T-helper 2 cell (primary cell): ENCODE measurements at places on chromosomes 1 and 21.

- DNase-seq: no peak
Observed at GRCh38 chr21:42226626-42227025, 7.7 kb downstream of the ABCG1 start.

DNA sequence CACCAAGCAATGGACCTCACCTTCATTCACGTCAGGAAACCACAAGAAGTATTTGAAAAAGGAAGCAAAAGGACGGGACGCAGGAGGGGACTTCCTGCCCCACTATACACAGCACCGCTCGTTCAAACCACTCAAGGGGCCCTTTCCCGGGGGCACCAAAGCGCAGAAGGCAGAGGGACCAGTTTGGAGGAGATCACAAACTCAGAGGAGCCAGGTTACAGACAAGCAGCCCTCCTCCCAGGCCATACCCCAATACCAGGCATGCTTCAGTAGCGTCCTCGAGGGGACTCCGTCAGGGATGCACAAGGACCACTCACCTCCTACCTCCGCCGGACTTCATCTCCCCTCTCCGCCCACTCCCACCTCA is 685 bp downstream of the CRTC2 start:
- peak; percentile 65 for DNase-seq

GRCh38 chr1:204194771-204195170 is 1.5 kb downstream of the KISS1 start:
- no peak for DNase-seq

DNA sequence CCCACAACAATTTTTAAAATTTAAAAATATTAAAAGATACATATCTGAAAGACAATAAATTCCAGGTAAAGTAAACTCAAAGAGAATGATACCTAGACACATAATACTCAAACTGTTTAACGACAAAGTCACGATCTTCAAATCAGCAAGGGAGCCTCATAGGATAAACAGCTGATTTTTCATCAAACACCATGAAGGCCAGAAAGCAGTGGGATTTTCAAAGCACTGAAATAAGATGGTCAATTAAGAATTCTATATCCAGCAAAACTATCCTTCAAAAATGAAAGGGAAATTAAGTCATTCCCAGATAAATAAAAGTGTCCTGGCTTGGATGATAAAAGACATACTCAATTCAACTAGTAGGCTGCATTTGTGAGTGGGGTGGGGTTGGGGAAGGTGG is 100.5 kb downstream of the TIAM1 start:
- DNase-seq: no peak

DNA sequence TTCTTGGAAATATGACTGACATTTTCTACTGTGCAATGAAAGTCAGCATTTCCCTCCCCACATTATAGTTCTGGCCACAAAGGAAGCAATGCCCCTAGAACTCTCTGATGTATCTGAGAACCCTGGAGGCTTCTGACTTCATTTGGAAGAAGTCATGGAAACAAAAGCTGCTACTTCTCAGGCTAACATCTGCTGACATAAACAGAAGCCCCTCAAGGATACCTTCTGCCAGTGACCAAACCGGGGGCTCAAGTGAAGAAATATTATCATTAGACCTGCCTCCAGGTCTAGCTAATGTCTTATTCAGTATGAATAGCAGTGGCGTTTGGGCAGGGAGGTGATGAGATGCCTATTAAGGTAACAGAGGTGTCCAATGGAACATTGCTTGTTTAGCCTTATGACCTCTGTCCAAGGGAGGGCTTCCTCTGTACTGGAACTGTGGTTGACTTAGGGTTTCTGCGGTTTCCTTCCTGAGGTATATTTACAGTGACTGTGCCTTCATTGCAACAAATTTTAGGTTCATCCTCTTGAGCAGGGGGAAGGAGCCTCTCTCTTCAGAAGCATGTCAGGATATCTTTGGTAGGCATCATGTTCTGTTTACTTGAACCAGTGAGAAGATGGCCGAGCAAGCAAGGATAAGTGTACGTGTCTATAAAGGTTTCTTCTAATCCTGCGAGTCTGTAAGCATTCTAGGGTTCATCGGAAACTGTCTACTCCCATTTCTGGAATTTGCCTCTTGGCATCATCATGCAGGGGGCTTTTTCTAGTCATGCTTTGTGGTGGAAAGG is 161.7 kb downstream of the PBX1 start:
- no peak for DNase-seq

- DNase-seq: no peak
Observed at GRCh38 chr1:159239551-159240220, 35.0 kb downstream of the ACKR1 start.

- DNase-seq: no peak
Observed at GRCh38 chr1:232414100-232414499, 215.8 kb downstream of the SIPA1L2 start.

GRCh38 chr1:75431843-75432242 is 179.1 kb downstream of the SLC44A5 start:
- no peak for DNase-seq

DNA sequence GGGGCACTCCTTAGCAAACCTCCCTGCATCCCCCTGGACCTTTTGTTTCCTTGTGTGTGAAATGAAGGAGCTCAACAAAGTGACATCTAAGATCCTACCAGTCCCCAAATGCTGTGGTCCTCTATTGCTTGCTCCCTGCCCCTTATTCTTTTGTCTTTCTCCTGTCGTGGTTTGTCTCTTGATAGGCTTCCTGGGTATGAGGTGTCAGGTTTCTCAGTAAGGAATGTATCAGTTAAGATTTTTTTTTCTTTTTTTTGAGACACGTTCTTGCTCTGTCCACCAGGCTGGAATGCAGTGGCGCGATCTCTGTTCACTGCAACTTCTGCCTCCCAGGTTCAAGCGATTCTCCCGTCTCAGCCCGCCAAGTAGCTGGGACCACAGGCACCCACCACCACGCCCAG is 16.8 kb downstream of the CNIH3 start:
- no peak for DNase-seq

GRCh38 chr1:66231217-66231616 is 302.7 kb upstream of the SGIP1 start:
- DNase-seq: no peak

DNA sequence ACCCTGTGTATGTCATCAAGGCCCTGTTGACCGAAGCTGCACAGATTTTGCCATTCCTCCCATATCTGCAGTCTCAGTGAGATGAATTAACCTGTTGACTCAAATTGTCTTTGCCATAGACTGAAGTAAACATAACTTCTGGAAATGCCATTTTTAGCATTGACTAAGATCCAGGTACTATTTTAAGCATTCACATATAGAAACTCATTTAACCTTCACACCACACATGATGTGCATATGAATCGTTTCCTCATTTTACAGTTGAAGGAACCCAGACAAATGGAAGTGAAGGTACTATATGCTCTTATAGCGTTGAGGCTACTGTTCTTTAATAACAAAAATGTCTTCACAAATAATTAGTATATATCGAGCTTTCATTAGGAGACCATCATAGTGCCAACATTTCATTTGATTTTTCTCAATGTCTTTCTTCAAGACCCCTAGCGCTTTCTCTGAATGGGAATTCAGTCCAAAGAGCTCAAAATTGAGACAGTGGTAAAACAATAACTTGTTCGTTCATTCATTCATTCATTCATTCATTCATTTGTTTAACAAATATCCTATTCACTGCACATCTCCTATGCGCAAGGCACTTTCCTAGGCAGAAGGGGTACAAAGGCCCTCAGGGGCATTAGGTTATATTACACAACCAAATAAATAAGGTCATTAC is 444.7 kb downstream of the ADGRL2 start:
- no peak for DNase-seq

- DNase-seq: no peak
Observed at GRCh38 chr21:43312751-43313169, 114.2 kb downstream of the SIK1 start.

DNA sequence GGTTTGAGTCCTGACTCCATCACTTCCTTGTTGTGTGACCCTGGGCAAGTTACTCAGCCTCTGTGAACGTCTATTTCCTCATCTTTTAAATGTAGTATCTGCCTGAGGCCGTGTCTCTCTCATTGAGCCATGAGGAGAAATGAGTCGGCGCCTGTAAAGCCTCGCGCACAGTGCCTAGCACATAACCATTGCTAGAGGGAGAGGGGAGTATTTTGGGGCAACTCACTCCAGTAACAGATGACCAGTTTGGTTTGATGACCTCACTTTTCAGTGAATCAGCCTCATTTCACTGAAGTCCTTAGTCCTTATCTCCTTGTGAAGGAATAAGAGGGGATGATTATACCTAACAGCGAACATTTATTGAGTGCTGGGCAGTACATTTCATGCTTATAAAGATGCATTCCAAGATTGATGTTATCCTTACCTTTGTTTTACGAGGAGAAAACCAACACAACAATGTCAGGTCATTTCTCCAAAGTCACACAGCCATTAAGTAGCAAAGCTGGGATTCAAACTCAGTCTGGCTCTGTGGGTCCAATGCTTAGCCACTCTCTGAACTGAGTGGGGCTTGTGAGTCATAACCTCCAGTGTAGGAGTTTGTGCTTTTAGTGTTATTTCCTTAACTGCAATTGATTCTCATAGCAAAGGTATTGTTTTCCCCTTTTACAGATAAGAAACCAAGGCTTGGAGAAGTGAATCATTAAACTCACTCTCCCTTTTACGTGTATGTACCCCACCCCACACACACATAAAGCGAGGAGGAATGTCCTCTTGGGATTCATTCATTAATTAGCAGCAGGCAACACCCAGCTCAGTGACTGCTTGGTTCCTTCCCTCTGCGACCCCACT is 25.9 kb downstream of the KCNC4 start:
- DNase-seq: no peak

DNA sequence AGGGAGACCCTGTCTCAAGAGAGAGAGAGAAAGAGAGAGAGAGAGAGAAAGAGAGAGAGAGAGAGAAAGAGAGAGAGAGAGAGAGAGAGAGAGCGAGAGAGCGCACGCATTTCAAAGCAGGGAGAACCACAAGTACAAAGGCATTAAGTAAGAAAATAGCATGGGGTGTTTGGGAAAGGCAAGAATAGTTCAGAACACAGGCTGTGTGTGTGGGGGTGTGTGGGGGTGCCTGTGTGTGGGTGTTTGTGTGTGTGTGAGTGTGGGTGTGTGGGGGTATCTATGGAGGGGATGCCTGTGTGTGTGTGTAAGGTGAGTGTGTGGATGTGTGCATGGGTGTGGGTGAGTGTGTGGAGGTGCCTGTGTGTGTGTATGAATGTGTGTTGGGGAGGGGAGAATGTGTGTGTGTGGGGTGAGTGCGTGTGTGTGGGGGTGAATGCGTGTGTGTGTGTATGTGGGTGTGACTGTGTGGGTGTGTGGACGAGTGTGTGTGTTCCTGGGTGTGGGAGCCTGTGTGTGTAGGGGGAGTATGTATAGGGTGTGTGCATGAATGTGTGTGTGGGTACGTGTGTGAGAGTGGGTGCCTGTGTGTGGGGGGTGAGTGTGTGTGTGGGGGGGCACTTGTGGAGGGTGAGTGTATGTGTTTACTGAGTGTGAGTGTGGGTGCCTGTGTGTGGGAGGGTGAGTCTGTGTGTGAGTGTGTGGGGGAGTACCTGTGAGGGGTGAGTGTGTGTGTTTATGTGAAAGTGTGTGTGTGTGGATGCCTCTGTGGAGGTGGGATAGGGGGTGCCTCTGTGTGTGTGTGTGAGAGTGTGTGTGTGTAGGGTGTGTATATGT is 19.1 kb upstream of the HDAC1 start:
- no peak for DNase-seq

DNA sequence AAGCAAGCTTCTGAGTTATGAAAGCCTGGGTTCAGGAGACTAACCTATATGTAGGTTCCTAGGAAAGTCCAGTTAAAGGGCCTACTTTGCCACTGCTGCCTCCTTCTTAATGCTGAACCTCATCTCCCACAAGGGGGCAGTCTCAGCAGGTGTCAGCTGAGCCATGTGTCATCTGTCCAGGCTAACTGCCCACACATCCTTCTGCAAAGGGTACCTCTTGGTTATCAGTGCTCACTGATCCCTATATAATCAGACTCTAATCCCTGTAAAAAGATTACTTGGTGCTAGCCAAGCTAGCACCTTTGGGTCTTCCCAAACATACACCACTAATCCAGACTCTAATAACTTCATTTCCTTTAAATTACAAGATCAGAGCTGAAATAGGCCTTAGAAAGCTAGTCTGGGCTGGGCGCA is 9.0 kb downstream of the PRDX1 start:
- DNase-seq: peak; percentile 65

DNA sequence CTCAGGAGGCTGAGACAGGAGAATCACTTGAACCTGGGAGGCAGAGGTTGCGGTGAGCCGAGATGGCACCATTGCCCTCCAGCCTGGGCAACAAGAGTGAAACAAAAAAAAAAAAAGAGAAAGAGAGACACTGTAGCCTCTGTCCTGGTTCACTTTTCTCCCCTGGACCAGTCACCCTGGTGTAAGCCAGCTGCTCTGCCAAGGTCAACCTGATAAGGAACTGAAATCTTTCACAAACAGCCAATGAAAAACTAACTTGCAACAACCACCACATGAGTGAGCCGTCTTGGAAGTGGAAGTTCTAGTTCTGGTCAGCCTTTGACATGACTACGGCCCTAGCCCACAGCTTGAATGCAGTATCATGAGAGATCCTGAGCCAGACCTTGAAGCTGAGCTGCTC is 36.8 kb upstream of the CXADR start:
- no peak for DNase-seq

DNA sequence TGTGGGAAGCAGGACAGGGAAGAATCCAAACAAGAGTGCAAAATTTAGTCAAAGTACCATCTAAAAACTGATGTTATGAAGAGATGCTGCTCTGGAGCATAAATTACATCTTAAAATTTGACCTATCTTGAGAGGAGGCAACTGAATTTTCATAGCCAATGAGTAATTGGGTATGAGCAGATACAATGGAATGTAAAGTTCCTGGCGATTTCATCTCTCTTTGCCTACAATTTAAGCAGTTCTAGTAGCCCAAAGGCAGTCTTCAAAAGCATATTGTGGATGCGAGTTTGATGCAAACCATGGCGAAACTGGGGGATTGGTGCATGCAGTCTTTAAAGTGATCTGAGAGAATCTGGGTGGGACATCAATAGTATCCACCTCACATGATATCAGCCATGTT is 1265.9 kb downstream of the BRINP3 start:
- DNase-seq: no peak

GRCh38 chr1:235278915-235279292 is 49.1 kb downstream of the ARID4B start:
- DNase-seq: no peak

GRCh38 chr1:154402409-154402921 is 2.7 kb upstream of the IL6R start:
- no peak for DNase-seq

- DNase-seq: no peak
Observed at GRCh38 chr1:230120289-230120920, 53.4 kb downstream of the GALNT2 start.

- DNase-seq: no peak
Observed at GRCh38 chr1:84480650-84481049, 1.6 kb downstream of the RPF1 start.

GRCh38 chr1:157198619-157199420 is 60.6 kb upstream of the ETV3 start:
- DNase-seq: no peak

- no peak for DNase-seq
Observed at GRCh38 chr1:1295154-1295923, 12.4 kb downstream of the ACAP3 start.

DNA sequence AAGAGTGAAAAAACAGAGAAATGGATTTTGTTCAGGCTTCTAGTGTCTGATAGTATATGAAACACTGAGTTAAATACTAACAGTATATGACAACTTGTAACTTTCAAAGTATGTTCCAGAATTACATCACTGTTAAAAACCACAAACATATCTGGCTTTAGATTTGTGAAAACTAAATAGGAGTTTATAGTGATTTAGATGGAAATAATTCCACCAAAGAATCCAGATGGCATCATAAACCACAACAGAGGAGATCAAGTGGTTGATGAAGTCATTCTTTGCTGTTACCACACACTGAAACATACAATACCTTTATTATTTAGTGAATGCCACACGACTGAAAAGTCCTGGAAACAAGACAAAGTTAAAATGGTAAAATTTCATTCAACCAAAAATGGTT is 37.2 kb downstream of the ALG14 start:
- no peak for DNase-seq

- DNase-seq: no peak
Observed at GRCh38 chr1:152118915-152119314, 3.7 kb upstream of the TCHH start.
